ENCODE measurements at places on chromosomes 12 and 14. TPM values are rescaled to one million over a fixed set of nuclear protein-coding genes. Genes with fewer than 3 reads are reported as not detected.

The PTPRB gene
- total RNA-seq, result not detected

The CLEC14A gene
- total RNA-seq, result not detected

The KCNMB4 gene
- total RNA-seq, result 0.40 TPM

The MORN3 gene
- total RNA-seq, result 1.0 TPM

The AHNAK2 gene
- not detected for total RNA-seq

The SMIM41 gene
- not detected for total RNA-seq

The CPM gene
- total RNA-seq, result 1.8 TPM

The DLK1 gene
- total RNA-seq, result not detected

The CLBA1 gene
- total RNA-seq, result 4.0 TPM

The SYNE3 gene
- 38.7 TPM for total RNA-seq

The KCNH3 gene
- 5.8 TPM for total RNA-seq

The PTPN6 gene
- 441 TPM for total RNA-seq

The GLIPR1L2 gene
- total RNA-seq, result not detected

The TRAFD1 gene
- 28.3 TPM for total RNA-seq

The PPM1A gene
- 47.3 TPM for total RNA-seq

The MDGA2 gene
- not detected for total RNA-seq

The IRAK3 gene
- 0.25 TPM for total RNA-seq

The HPD gene
- total RNA-seq, result not detected

The CD163 gene
- total RNA-seq, result not detected

The SENP1 gene
- 48.3 TPM for total RNA-seq

The KERA gene
- total RNA-seq, result not detected

The AICDA gene
- total RNA-seq, result not detected

The ZNF605 gene
- 5.3 TPM for total RNA-seq

The KLRC3 gene
- 3.0 TPM for total RNA-seq

The RTN1 gene
- not detected for total RNA-seq

The TMEM116 gene
- total RNA-seq, result 9.8 TPM

The B4GALNT1 gene
- 3.2 TPM for total RNA-seq

The INHBC gene
- not detected for total RNA-seq

The KRT73 gene
- total RNA-seq, result not detected

The FAM181A gene
- total RNA-seq, result not detected

The AMHR2 gene
- not detected for total RNA-seq
